Renal cortex interstitium (tissue), 15 donors: ENCODE measurements at places on chromosomes 1 and 21. TPM values are rescaled to one million over a fixed set of nuclear protein-coding genes. Genes with fewer than 3 reads are reported as not detected.

GRCh38 chr21:21955204-21955603 lies 957.0 kb downstream of the NCAM2 start:
- DNase-seq, result no peak

- no peak for DNase-seq
Measured at GRCh38 chr1:26307363-26307781, 936 bp upstream of the UBXN11 start.

Gene C2CD4D
- 0.36 TPM for polyA plus RNA-seq

- no peak for DNase-seq
Measured at GRCh38 chr1:87778896-87779295, 450.2 kb downstream of the LMO4 start.

DNA sequence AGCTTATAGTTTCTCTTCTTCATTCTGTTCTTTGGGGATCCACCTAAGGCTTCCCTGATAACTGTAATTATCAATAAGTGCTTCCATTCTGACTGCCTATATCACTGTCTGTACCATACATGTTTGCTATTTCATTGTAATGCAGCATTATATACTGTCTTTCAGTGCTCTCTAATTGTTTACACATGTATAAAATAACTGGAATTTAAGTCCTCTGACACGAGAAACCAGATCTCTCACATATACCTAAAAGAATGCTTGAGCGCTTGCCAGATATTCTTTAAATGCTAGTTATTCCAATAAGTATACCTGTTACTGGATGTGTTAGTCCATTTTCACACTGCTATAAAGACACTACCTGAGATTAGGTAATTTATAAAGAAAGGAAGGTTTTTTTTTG lies 34.7 kb downstream of the CELF3 start:
- no peak for DNase-seq

DNA sequence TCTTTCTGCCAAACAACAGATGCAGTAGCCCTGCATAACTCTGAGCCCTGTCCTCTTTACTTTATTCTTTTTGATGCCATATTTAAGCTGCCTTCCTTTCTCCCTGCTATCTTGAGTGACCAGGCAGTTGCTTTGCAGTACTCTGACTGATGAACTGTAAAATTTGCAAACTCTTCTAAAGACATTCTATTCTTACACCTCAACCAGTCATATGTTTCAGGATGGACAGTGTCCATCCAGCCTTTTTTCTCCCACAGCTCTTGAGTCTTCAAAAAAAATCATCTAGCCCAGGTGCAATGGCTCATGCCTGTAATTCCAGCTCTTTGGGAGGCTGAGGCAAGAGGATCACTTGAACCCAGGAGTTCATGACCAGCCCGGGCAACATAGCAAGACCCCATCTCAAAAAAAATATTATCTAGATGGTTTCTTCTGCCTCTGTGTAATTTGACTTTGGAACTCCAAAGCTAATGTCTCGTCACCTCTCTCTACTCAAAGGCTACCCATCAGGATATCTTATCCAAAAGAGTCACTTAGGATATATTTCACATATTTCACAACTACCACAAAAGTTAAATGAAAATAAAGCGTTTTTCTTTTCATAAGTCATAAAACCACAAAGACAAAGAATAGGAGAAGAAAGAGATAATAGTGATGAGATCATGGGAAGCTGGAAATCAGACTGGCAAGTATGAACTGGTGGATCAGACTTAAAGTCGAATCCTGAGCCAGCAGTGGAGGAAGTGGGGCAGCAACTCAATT lies 54.6 kb upstream of the IPO9 start:
- no peak for DNase-seq

- DNase-seq, result no peak
Measured at GRCh38 chr1:208520438-208521099, 276.4 kb upstream of the PLXNA2 start.
